ENCODE measurements at places on chromosomes 3 and 15.

GRCh38 chr15:48984811-48985352 lies 21.2 kb upstream of the SHC4 start:
- no peak for DNase-seq

DNA sequence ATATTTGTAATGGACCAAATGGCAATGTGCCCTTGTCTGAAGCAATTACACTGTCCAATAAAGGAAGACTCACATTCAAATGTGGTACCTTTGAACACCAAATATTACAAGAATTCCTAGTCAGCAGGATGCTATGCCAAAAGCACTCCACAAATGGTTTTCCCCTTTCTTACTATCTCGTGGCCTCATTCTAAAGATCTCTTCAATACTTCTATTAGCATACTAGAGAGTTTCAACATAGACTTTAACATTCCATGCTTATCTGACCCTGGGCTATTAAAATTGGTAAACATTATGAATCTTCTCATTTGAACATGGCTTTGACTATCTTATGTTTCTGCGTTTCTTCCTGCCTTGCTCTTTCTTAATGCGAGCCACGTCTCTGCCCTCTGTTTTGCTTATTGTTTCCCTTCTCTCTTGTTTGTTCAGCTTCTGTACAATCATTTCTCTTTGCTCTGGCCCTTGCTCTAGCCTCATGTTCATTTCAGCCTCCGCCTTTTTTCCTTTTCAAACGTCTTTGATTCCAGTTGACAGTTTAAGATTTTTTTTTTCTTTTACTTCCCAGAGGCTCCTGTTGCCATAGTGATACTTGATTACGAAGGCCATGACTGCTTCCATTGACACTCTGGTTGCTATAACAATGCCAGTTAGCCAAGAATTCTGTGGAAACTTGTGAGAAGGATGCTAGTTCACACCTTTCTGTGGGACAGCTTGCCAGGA lies 49.5 kb upstream of the SLC9A9 start:
- DNase-seq = no peak

GRCh38 chr3:72261566-72262564 lies 476.9 kb upstream of the PROK2 start:
- no peak for DNase-seq

GRCh38 chr3:122857019-122857418 lies 62.1 kb downstream of the SLC49A4 start:
- no peak for DNase-seq

- DNase-seq = no peak
Measured at GRCh38 chr3:100526613-100527346, 34.4 kb downstream of the TMEM45A start.

GRCh38 chr3:64848127-64848800 lies 160.5 kb upstream of the ADAMTS9 start:
- DNase-seq = no peak

GRCh38 chr3:114212646-114213045 lies 24.7 kb downstream of the ZNF80 start:
- no peak for DNase-seq

DNA sequence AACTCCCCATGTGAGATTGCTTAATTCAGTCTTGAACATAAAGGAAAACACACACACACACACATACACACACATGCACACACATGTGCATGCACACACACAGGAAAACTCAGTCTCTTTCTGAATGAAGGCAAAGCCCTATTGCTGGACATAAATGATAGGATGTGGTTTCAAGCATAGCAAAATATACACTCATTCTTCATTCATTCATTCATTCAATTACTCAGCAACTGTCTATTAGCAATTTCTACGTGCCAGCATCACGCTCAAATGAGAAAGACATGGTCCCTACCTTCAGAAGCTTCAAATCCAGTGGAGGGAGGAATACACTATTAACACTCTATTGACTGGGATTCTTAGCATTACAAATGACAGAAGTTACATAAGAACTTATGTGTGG lies 41.8 kb upstream of the UBE2E2 start:
- no peak for DNase-seq

- no peak for DNase-seq
Measured at GRCh38 chr3:119880966-119881365, 99.1 kb downstream of the NR1I2 start.

Measured in stimulated activated CD8-positive, alpha-beta memory T cell treated with anti-CD3 and anti-CD28 coated beads, Interleukin-2, amount 100 ng/mL, for 48 hours (primary cell).